ENCODE measurements at places on chromosomes 11 and 22.

- no peak for DNase-seq
These were observed 36.3 kb downstream of the HIRA start for GRCh38 chr22:19395276-19395675.

DNA sequence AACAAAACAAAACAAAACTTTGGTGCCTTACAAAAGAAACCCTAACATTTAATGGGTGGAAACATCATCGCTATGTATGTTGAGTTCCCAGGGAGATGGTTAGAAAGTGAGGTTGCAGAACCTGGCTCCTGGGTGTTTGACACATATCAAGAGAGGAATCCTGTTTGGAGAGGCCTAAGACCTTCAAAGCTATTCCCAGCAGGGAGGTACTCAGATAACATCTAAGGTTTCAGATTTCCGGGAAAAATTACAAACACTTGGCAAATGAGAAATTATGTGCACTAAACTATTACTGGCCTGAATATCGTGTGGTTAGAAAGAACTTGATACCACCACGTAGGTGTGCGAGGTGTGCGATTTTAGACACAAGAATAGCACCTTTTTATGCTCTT is 18.5 kb downstream of the TRIM5 start:
- DNase-seq: no peak

DNA sequence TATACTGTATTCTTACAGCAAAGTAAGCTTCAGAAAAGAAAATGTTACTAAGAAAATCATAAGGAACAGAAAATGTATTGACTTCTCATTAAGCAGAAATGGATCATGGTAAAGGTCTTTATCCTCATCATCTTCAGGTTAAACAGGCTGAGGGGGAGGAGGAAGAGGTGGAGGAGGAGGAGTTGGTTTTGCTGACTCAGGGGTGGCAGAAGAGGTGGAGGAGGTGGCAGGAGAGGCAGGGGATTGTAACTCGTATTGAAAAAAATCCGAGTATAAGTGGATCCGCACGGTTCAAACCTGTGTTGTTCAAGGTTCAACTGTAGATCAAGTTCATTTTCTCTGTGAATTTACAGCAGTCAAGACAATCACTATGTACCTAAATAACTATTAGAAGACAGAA is 13.0 kb downstream of the GLB1L3 start:
- no peak for DNase-seq

GRCh38 chr11:28353991-28354390 is 245.8 kb downstream of the METTL15 start:
- no peak for DNase-seq

- DNase-seq: no peak
These were observed 128.8 kb downstream of the ST3GAL4 start for GRCh38 chr11:126484266-126484665.

DNA sequence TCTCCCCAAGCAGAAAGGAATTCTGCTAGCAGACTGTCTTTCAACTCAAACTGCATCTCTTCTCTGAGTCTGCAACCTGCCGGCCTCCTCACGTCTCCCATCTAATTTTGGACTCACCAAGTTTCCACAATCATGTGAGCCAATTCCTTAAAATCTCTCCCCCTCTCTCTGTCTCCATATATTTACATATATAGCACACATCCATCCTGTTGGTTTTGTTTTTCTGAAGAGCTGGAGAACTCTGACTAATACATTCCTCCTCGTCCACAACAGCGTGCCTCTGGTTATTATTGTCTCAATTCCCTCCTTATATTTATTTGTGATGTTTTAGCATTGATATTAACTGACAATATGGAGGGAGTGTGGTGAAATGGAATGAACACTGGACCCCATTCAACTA is 29.6 kb upstream of the FJX1 start:
- no peak for DNase-seq

- DNase-seq: no peak
These were observed 9.5 kb downstream of the DCHS1 start for GRCh38 chr11:6646071-6646470.

- no peak for DNase-seq
These were observed 158.2 kb upstream of the E2F8 start for GRCh38 chr11:19398772-19399527.

DNA sequence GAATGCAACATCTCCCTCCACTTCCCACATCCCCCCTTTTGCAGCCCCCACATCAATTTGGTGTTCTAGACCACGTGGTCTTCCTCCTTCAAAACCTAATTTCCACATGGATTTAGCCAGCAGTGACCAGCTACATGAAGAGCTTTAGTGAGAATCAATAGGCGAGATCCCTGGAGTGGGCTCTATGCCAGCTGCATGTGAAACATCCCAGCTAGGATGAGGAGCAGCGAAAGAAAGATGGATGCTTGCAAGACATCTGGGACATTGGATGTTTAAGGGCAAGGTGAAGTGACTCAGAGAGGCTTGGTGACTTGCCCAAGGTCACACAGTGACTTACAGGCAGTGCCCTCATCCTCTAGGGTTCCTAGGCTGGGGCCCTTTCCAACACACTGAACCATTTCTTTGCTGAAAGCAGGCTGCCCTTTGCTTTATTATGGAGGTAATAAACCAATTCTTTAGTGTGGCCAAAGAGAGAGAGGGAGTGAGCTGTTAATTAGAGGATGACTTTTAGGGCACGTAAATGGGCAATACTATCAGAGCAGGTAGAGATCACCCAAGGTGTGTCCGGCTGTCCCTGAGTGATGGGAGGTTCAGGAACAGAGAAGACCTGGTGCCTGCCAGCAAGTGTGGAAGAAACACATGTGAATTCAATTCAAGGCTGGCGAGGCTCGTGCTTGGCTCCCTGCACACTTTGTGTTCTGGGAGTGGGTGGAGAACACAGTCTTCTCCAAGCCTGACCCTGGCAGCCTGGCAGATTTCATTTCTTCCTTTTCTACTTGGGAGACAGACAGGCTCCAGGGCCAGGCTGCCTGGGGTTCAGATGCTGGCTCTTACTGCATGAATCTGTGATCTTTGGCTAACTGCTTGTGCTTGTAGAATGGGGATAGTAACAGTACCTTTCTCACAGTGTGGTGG is 24.0 kb downstream of the TSPAN18 start:
- no peak for DNase-seq

DNA sequence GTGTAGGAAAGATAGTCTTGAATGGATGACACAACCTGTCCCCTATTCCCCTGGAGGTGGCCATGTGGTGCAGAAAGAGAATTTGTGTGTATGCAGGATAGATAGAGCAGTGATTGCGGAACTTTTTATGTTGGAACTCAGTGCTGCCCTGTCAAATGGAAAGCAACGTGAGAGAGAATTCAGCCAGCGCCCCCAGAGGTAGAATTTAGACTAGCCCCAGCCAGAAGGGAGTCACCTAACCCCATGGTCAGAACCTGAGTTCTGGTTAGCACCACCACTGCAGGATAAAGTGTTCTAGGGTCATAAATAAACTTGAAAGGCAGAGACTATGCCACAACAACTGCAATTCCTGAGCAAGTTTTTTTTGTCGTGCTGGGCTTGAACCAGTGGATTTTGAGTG is 152.9 kb upstream of the GRIA4 start:
- DNase-seq: no peak

- DNase-seq: no peak
These were observed 5.7 kb upstream of the FLI1 start for GRCh38 chr11:128688031-128688713.

DNA sequence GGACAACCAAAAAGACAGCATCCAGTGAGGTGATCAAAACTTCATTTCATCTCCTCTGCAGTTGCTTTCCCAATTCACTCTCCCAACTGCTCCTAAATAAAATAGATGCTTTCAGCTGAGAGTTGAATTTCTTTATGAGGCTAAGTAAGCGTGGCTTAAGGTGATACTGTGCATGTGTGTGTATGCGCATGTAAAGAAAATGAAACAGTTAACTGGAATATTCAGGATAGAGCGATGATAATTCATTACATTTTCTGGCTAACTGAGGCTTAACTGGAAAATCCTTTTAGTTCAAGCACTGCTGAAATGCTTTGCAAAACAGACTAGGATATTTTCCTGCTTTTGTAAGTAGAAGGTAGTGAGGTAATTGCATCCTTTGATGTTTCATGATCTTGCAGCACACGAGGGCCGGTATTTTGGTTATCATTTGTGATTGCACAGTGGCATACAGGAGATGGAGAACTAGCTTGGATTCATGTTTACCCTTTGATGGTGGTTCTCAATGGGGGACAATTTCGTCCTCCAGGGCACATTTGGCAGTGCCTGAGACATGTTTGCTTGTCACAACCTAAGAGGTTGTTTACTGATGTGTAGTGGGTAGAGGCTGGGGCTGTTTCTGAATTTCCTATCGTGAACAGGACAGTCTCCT is 71.2 kb downstream of the ZBTB16 start:
- no peak for DNase-seq

GRCh38 chr22:25848954-25849353 is 107.0 kb downstream of the MYO18B start:
- DNase-seq: no peak

DNA sequence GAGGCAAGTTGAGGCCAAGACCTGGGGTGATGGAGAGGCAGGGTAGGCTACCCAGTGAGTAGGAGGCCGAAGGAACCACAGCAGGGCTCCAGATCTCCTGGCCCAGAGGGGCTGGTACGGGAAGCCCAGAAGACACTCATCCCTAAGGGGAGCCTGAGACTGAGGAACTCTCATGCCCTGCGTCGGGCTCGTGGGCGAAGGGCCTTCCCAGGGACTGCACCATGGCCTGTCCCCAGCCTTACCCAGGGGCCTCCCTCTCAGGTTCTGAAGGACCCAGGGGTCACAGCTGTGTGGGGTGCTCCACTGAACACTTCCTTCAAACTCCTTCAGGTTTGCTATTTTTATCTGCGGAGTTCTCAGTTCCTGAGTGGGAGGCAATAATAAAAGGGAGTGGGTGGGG is 15.8 kb upstream of the SYT12 start:
- no peak for DNase-seq

DNA sequence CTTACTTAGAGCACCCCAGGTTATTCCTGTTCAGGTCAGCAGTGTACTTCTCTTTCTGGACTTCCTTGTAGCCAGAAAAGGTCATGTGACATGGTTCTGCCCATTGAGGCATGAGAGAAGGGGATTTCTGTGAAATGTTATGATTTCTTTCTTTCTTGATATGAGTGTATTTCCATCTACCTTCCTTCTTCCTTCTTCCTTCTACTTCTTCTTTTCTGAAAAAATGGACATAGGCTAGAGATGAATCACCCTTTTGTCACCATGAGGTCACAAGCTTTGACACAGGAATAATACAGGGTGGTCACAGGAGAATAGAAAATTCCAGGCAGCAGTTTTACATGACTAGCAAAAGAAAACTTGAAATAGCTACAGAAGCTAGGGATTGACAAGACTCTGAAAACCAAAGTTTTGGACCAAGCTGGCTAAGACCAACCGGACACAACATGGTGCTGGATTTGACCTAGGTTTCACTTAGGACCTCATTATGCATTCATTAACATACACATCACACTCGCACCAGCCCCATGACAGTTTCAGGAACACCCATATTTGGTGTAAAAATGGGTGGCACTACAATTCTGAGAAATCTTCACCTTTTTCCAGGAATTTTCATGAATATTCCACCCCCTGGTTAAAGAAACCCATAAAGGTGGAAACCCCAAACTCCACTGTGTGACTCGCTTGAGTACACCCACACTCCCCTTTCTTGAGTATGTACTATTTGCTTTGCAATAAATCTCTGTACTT is 21.2 kb upstream of the MAP6 start:
- no peak for DNase-seq

DNA sequence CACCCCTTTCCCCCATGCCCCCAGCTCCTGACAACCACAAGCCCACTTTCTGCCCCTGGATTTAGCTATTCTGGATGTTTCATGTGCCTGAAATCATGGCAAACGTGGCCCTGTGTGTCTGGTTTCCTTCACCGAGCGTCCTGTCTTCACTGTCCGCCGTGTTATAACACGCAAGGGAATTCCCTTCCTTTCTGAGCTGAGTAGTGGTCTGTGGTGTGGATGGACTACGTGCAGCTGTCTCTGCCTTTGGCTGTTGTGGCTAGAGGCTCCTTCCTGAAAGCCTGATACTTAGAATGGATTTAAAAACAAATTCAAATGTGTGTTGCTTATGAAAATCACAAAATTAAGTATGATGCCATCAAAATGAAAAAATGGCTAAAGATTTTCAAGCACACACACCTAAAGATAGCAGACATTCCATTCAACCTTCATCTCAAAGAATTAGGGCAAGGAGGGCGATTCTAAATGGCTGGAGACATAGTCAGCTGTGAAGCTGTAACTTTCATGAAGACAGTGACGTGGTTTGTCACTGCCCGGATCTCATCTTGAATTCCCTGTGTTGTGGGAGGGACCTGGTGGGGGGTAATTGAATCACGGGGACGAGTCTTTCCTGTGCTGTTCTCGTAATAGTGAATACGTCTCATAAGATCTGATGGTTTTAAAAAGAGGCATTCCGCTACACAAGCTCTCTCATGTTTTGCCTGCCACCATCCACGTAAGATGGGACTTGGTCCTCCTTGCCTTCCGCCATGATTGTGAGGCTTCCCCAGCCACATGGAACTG is 30.5 kb downstream of the KCNQ1 start:
- DNase-seq: no peak

GRCh38 chr11:115539844-115540243 is 35.6 kb upstream of the CADM1 start:
- no peak for DNase-seq

GRCh38 chr11:123190518-123190917 is 4.5 kb downstream of the CLMP start:
- no peak for DNase-seq

GRCh38 chr22:38411016-38411415 is 44.0 kb downstream of the KCNJ4 start:
- no peak for DNase-seq

GRCh38 chr11:88320149-88320559 is 17.4 kb downstream of the CTSC start:
- no peak for DNase-seq

GRCh38 chr11:36326524-36327419 is 30.7 kb downstream of the PRR5L start:
- DNase-seq: no peak

- DNase-seq: no peak
These were observed 51.6 kb upstream of the LINC01488 start for GRCh38 chr11:69429716-69430491.

GRCh38 chr11:75077316-75077715 is 19.4 kb downstream of the OR2AT4 start:
- DNase-seq: no peak

DNA sequence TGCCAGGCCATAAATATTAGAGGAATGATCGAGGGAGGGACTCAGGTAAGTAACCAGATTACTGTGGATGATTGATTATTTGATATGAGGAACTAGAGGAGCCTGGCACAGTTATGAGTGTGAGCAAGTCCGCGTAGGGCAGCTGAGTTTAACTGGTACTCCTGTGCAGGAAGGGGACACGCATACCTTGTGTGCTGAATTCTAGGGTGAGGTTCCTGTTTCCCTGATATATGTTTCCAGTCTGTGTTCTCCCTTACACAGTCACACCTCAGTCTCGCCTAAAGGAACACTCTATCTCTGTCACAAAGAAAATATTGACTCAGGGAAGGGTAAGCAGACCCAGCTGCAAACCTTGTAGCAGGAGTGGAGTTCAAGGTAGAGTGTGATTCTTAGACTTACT is 17.4 kb downstream of the SGSM3 start:
- DNase-seq: no peak
